ENCODE measurements at places on chromosomes 1 and 21. TPM values are rescaled to one million over a fixed set of nuclear protein-coding genes. Genes with fewer than 3 reads are reported as not detected.

- no peaks in the 10 kb centered on the region for H3K4me1 ChIP-seq
- H3K27me3 ChIP-seq = no peaks in the 10 kb centered on the region
- no peak overlapping the region for H3K4me3 ChIP-seq
- DNase-seq = no peak
Observed at GRCh38 chr1:115436596-115436995, 98.5 kb upstream of the NGF start.

The NR5A2 gene
- 12.1 TPM for total RNA-seq

DNA sequence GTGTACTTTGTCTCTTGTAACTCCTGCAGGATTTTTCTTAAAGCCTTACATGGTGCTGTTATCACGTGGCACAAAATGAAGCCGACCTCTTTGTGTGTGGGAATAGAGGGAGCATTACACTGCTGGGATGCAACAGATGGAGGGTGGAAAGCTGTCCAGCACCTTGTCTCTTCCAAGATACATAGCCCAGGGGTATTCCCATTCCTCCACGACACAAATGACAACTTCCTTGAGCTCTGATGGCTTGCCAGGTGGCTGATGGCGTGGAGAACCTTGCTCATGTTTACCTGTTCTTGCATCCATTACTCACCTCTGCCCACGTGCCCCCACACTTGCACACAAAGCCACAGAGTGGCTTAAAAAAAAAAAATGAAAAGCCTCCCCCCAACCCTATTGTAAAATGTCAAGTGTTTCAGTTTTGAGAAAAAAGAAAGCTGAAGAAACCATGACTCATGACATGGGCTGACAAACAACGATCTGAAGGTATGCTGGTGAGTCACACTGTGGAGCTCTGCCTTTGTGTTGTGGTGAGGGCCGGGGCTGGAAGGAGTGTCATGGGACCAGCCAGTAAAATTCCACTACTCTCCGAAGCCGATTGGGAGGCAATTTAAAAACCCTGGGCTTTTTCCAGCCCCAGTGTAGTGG, 32.0 kb upstream of the ATP5PO start:
- DNase-seq = peak; percentile 95
- peaks cover 19% of the 10 kb centered on the region for H3K4me1 ChIP-seq
- H3K27ac ChIP-seq = peak overlapping the region; percentile 80
- no peaks in the 10 kb centered on the region for H3K27me3 ChIP-seq

DNA sequence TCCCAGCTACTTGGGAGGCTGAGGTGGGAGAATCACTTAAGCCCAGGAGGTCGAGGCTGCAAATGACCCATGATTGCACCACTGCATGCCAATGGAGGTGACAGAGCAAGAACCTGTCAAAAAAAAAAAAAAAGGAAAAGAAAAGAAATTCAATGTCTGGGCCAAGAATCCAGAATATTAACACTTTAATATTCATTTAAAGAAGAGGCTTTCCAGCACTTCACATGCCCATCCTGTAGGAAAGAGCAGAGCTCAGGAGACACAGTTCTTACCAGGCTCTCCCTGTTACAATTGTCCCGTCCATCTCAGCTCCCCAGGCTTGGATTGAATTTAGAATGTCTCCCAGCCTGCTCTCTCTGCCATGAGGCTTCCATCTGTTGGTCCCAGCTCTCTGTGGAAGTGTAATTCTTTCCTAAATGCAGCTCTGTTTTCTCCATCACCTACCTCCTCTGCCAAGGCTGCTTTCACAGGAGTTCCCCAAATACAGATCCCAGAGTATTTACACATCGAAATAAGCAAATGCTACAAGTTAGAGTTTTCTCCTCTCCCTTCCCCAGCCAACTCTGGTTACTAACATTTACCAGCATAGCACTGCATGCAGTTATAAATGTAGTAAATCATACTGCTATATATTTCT, 116.6 kb upstream of the CDC42BPA start:
- no peaks in the 10 kb centered on the region for H3K36me3 ChIP-seq
- no peak overlapping the region for H3K4me3 ChIP-seq
- peaks cover 28% of the 10 kb centered on the region for H3K4me1 ChIP-seq
- no peak overlapping the region for H3K27ac ChIP-seq
- H3K27me3 ChIP-seq = no peaks in the 10 kb centered on the region
- no peak for DNase-seq

DNA sequence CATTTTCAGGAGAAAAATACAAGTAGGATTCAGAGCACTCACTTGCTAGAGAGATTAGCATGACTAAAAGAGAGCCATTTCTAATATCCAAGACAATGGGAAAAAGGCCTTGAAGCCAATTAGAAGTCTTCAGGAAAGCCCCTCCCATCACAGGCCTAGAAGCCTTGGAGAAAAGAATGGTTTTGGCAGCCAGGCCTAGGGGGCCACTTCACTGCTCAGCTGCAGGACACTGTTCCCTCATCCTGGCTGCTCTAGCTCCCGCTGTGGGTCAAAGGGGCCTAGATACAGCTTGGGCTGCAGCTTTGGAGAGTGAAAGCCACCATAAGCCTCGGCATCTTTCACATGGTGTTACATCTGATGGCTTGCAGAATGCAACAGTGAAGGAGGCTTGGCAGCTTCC, 62.8 kb downstream of the RGS4 start:
- no peaks in the 10 kb centered on the region for H3K4me1 ChIP-seq
- H3K36me3 ChIP-seq = no peaks in the 10 kb centered on the region
- no peak overlapping the region for H3K27ac ChIP-seq
- no peak overlapping the region for H3K4me3 ChIP-seq

DNA sequence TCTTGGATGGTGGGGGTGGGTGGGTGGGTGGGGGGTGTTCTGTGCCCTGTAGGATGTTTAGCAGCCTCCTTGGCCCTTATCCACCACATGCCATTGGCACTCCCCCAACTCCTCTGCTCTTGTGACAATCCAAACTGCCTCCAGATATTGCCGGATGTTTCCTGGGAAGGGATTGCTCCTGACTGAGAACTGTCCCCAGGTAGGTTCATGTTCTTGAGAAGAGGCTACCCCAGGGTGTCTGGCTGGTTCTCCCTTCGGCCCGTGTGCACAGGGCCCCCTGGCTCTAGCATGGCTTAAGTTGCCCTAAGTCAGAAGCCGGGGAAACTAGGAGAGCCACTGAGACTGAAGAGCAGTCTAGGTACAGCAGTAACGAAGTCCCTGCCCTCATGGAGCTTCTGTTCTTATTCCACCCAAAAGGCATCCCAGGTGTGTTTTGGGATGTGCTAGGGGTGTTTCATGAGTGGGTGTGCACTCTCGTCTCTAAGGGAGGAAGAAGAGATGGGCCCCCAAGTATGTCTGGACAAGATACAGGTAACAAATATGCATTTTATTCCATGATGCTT, 19.8 kb upstream of the THRAP3 start:
- no peak for DNase-seq
- no peak overlapping the region for H3K4me3 ChIP-seq
- no peaks in the 10 kb centered on the region for H3K4me1 ChIP-seq

- no peak overlapping the region for H3K27ac ChIP-seq
- peak; percentile 50 for DNase-seq
- H3K27me3 ChIP-seq = peaks cover 35% of the 10 kb centered on the region
- no peaks in the 10 kb centered on the region for H3K36me3 ChIP-seq
- H3K4me3 ChIP-seq = peak overlapping the region; percentile 57
Observed at GRCh38 chr1:95116580-95117206, 462 bp upstream of the TLCD4 start.

GRCh38 chr21:15061747-15062605, 2.8 kb downstream of the NRIP1 start:
- no peak overlapping the region for H3K27ac ChIP-seq
- no peaks in the 10 kb centered on the region for H3K36me3 ChIP-seq
- H3K27me3 ChIP-seq = no peaks in the 10 kb centered on the region
- H3K4me1 ChIP-seq = peaks cover 35% of the 10 kb centered on the region

DNA sequence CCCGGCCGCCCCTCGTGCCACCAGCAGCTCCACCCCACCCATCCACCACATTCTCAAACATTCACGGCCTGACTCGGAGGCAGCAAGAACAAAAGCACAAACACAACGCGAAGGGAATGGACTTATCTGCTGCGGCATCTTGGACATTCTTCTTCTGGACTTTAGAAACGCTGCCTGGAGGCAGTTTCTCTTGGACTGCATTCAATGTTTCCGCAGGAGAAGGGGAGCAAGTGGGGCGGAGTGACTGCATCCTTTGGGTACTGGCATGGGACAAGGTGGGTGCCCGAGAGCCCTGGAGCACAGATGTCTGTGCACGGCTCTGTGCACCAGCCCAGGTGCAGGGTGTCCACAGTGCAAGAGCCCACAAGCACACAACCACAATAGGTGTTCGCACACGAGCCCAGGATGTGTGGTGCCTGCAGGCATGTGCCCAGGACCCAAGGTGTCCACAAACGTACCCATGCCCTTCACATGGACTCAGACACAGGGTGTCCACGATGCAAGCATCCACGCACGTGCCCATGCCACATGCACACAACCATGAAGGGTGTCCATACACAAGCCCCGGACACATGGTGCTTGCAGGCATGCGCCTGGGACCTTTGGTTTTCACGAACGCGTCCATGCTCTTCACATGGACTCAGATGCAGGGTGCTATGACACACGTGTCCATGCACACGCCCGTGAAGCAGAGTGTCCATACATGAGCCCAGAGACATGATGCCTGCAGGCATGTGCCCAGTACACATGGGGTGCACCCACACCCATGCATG, 53.6 kb downstream of the WNT9A start:
- H3K36me3 ChIP-seq = no peaks in the 10 kb centered on the region
- no peaks in the 10 kb centered on the region for H3K4me1 ChIP-seq
- no peak for DNase-seq

The RNU1-4 gene
- 1,319 TPM for total RNA-seq

The PEAR1 gene
- 88.7 TPM for total RNA-seq

DNA sequence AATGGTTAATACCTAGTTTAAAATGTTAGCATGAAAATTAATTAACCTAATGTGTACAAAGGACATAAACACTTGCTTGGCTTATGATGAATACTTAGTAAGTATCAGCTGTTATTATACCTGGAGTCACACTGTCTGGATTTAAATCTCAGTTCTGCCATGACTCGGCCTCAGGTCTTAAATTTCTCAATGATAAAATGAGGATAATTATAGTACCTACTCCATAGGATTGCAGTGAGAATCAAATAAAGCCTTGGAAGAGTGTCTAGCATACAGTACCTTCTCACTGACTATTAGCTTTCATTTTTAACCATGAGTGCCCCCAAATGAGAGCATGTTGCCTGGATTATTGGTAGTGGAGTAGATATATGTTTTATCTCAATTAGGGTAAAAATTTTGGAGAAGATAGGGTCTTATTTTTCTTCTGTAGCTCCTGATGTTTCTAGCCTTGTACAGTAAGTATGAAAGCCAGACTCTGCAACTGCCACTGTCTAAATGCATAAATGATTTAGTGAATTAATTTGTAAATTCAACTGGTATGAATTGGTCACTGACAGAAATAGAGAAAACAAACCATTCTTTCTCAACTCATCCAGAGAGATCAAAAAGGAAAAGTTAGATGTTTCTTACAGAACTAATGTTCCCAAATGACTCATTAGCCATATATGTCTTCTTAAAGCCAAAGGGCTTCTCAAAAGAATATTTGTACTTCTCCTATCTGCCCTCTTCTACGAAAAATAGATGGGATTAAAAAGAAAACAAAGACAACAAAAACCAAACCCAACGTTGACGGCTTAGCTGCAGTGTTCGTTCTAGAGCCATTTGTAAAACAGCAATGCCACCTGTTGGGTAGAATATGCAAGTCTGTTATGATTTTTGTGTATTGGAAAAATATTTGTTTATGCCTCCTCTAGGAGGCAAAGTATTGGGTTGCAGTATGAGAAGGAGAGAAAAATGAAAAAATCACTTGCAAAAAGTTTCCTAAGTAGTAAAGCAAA, 53.8 kb upstream of the MROH9 start:
- DNase-seq = peak; percentile 39
- no peaks in the 10 kb centered on the region for H3K27me3 ChIP-seq
- H3K4me1 ChIP-seq = no peaks in the 10 kb centered on the region
- no peaks in the 10 kb centered on the region for H3K36me3 ChIP-seq
- H3K27ac ChIP-seq = no peak overlapping the region

- no peak overlapping the region for H3K27ac ChIP-seq
- H3K36me3 ChIP-seq = no peaks in the 10 kb centered on the region
- no peaks in the 10 kb centered on the region for H3K4me1 ChIP-seq
- H3K4me3 ChIP-seq = no peak overlapping the region
Observed at GRCh38 chr1:200535605-200536004, 84.9 kb downstream of the KIF14 start.

The CCNL2 gene
- total RNA-seq = 182 TPM

DNA sequence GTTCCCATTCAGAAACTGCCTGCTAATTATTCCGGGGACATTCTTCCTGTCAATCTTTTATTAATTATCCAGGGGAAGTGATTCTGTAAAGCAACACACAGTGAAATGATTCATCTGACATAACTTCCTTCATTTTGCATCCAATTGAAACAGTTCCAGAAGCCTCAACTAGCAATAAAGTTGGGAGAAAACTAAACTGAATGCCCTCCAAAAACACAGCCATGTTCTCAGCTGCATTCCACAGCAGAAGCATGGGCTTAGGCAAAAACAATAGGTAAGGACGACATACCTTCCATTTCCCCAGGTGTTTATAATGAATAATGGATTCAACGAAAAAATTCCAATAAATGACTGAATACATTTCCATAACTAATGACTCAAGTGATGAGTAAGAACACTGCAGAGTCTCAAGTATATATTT, 36.9 kb upstream of the TARBP1 start:
- no peak overlapping the region for H3K4me3 ChIP-seq
- no peaks in the 10 kb centered on the region for H3K36me3 ChIP-seq
- peak; percentile 87 for DNase-seq

GRCh38 chr1:76010802-76011201, 63.7 kb upstream of the ST6GALNAC3 start:
- DNase-seq = no peak
- H3K27ac ChIP-seq = no peak overlapping the region

DNA sequence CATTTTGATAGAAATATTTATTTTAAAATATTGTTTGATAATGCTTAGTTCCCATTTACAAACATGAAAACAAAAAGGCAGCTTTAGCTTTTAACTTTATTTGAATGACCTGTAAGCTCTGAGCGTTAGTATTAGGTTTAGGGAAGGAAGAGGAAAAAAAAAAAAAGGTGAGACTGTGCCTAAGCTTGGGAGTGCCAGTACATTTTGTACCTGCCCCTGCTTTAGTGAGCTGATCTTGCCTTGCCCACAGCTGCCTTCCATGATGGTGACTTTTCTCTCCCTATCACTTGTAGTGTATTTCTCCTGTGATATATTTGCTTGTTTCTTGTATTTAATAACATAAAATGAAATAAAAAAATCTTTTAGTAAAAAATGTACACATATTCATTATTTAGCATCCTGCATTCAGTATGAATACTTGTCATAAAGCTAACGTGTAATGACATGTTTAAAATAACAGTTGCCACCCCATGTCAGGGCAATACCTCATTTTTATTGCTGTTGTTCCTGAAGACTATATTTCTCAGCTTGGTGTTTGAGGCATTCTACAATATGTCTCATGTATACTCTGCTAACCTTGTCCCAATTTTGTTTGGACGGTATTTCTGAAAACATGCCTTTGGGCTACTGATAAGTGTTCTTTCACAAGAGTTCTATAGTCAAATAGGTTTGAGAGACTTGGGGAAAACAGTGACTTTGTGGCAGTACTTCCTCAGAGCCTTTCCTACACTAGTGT, 76.3 kb downstream of the NEK7 start:
- no peak overlapping the region for H3K4me3 ChIP-seq
- no peaks in the 10 kb centered on the region for H3K27me3 ChIP-seq
- DNase-seq = no peak
- no peak overlapping the region for H3K27ac ChIP-seq
- no peaks in the 10 kb centered on the region for H3K36me3 ChIP-seq
- H3K4me1 ChIP-seq = peaks cover 15% of the 10 kb centered on the region

All from endothelial cell of umbilical vein (primary cell).